Left lung (tissue), 14 donors: ENCODE measurements at places on chromosomes 6 and 20. TPM values are rescaled to one million over a fixed set of nuclear protein-coding genes. Genes with fewer than 3 reads are reported as not detected.

- DNase-seq, result no peak
Observed at GRCh38 chr6:53578371-53578770, 33.5 kb upstream of the GCLC start.

DNA sequence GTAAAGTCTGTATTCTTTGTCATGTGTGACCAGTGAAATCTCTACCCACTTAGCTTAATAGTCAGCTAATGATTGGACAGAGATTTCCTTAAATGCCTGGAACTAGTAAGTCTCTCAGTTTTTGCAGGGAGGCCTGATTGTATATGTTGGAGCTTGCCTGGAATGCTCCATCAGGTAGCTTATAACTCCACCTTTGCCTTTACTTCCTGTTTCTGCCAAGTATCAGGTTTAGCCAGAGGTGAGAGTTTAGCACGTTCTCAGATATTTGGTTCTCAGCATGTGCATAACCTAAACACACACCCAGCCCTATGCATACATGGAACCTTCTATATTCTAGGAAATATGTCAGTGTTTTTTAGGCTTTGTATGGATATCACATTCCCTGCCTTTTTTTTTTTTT lies 435.3 kb downstream of the CDKAL1 start:
- no peak for DNase-seq

- DNase-seq, result no peak
Observed at GRCh38 chr20:10832141-10832540, 158.3 kb upstream of the JAG1 start.

DNA sequence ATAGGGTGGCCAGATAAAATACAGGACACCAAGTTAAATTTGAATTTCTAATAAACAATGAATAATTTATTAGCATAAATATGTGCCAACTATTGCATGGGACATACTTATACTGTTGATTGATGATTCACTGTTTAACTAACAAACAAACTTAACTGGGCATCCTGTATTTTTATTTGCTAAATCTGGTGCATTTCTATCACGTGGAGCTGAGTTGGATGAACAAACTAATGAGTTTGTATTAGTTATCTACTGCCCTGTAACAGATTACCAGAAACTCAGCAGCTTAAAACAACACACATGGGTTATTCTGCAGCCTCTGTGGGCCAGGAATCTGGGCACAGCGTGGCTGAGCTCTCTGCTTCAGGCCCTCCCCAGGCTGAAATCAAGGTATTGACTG lies 28.2 kb upstream of the PMEPA1 start:
- no peak for DNase-seq

GRCh38 chr6:127291495-127291894 lies 24.8 kb downstream of the RNF146 start:
- DNase-seq, result no peak

DNA sequence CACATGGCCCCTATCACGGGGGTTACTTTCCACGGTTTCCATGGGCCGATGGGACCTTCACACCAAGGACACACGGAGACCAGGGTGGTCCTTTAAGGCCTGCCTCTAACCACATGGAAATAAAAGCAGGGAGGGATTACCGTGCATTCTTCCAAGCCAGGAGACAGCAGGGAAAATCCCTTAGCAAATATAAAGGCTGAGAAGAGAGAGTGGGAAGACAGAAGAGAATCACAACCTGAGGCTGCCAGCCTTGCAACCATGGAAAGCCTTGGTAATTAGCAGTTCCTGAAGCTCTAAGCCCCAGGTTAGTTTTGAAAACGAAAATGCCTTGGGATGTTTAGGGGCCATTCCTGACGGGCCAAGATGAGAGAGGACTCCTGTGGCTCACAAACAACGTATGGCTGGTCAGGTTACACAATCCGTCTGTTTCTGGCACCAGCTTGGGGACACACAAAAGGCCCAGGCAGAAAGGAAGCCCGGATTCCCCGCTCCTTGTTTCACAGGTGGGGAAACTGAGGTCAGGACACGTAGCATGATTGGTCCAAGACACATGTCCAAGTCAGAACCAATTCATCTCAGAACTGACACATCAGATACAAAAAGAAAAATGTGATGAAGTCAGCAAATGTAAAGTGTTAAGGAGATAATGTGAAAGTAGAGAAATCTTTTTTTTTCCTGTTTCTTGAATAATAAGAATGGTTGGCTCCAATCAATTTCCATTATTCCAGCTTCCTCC lies 2.8 kb downstream of the PREX1 start:
- no peak for DNase-seq

GRCh38 chr6:126372626-126373025 lies 32.7 kb downstream of the CENPW start:
- DNase-seq, result no peak

DNA sequence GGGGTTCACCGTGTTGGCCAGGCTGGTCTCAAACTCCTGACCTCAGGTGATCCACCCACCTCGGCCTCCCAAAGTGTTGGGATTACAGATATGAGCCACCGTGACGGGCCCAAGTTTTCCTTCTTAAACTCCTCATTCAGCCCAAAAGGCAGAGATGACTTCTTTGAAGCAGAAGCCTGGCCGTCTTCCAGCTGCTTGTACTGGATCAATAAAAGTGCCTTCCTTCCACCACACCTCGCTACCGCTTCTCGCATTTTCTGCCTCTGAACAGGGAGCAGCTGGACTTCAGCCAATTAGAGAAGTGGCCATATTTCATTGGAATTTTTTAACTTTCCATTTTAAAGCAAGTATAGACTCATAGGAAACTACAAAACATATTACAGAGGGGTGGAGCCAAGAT lies 241.1 kb downstream of the PREX1 start:
- DNase-seq, result no peak

GRCh38 chr6:19891451-19891850 lies 54.3 kb downstream of the ID4 start:
- DNase-seq, result no peak

GRCh38 chr6:84019842-84020211 lies 13.7 kb upstream of the MRAP2 start:
- no peak for DNase-seq

DNA sequence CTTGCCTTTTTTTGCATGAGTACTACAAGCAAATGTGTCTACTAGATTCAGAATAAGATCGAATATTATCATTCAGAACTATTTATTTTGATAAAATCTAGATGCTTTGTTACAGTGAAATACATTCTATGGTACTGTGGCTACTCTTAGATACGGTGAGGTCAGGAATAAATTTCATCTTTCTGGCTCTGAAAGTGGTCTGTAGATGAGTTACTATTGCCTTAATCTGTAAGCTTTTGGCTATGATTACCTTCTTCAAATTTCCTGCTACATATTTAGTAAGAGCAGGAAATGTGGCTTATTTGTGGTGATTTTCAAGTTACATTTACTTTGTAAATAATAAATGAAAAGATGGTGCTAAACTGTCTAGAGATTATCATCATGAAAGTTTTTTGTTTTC lies 50.0 kb downstream of the SCAF8 start:
- DNase-seq, result no peak

GRCh38 chr6:89290401-89291155 lies 24.5 kb downstream of the GABRR2 start:
- no peak for DNase-seq

DNA sequence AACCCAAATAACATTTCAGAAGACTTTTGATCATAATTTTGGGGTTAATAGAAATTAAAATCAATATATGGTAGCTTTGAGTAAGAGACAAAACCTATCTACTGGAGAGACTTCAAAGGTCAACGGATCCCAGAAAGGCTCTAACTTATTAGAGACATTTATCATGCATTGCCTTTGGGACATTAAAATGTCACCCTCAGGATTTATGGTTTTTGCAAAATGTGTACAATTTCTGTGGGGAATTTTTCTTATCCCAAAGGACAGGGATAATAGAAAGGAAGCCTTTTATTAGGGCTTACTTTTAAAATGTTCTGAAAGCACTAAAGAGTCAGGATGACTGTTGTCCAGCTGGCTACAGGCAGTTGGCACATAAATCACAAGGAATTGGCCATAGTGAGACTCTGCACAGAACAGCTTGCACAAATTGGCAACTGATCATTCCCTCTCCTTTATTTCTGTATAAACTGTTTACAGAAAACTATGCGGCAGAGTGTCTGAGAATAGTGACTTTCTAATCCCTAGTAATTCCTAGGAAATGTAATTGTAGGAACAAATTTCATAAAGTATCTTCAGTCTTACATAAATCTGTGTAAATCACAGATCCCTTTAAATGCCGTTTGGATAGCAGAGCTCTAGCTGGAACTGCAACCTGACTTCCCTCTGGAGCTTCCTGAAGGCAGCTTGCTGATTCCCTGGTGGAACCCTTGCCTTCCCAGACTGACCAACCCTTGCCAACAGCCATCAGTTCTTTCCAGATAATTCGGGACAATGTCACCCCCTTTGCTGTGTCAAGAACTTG lies 201.1 kb upstream of the PREP start:
- DNase-seq, result no peak

DNA sequence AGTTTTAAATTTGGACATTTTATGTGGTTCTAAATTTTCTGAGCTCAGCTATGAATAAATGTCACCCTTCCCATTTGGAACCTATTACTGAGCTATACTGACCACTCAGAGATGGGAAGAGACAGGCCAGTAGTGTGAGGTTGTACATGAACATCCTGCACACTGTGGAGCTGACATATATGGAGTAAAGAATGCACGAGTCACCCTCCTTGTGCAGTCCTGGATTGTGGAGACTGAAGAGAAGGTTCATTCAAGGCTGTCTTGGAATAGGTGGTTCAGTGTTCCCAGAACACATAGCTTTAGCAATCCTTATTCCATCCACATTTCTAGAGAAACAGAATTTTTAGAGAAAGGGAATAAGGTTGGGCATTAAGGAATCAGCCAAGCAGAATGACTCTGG lies 50.3 kb upstream of the OGFRL1 start:
- no peak for DNase-seq

GRCh38 chr6:35259948-35260590 lies 534 bp downstream of the ZNF76 start:
- DNase-seq, result peak; percentile 83

DNA sequence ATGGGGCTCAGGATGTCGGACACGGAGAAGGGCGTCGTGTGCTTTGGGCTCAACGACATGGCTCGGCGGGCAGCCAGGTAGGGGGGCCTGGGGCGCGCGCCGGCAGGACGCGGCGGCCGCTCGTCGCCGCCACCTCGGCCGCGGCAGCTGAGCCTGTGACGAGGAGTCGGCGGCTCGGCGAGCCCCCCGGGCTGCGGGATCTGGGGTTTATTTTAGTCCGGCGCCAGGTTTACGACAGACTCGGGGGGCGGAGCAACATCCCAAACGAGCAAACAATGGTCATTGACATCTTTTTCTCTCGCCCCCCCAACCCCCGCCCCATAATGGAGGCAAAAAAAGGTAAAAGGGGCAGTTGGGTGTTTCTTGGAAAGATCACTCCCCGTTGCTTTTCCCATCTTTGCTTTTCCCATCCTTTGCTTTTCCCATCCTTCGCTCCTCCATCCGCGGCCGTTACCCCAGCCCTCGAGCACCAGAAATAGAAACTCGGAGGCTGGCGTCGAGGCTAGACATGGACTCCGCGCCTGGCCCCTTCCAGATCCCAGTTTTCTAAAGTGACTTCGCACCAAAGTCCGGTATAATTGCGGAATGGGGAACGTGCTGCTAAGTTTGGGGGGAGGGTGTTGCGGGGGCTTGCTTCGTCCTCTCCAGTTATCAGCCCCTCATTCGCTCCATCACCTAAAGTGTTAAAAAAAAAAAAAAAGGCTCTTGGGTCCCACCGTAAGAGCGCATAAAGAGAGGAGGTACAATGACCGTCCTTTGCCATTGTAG lies at the start of gene NKX2-4:
Gene NKX2-4 (minus strand): TSS at position 186 of the 768 bp plus-strand sequence. CDS start 127 bp downstream, at position 59.
- DNase-seq, result no peak

DNA sequence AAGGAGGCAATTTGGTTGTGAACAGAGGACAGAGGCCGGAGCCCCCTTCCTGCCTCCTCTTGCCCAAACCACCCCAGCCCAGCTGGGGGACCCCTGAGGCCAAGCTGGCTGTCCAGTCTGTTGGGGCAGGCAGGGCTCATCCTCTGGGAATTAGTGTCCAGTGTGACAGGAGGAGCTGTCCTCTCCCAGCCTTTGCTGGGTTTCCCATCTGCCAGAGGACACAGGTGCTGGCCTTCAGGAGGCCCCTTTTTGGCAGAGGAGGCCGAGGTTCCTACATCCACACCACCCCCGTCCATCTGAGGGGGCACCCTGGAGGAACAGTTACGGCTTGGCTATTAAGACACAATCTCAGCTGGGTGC lies 44.7 kb upstream of the MDGA1 start:
- DNase-seq, result no peak

DNA sequence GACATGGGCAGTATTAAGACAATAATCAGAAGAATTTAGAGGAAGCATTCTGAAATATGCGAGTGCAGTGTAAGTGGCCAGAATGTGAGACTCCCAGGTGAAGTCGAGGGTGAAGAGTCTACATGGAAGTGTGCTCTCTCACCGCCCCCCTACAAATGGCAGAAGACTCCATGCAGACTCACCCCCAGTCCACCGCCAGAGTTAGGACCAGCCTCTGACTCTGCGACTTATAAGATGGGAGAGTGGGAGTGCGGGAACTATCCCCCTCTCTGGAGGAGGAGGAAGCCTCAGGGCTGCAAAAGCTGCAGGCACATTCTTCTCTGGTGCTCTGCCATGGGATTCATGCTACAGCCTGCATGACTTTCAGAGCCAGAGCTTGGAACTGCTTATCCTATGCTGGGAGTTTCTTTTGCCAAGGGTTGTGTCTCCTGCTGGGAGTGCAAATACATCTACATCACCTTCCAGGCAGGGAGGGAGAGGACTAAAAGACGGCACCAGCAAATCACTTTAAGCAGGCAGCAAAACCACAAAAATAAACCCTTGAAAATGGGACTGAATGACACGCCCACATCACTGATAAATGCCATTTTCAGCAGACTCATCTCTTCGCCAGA lies 206.7 kb upstream of the SULF2 start:
- no peak for DNase-seq

Gene SLC17A3
- total RNA-seq, result not detected

Gene TRIM15
- not detected for total RNA-seq

Gene FAM217A
- not detected for total RNA-seq

Gene PRRT1
- 1.6 TPM for total RNA-seq

Gene MAS1
- not detected for total RNA-seq

Gene GABRR2
- 4.8 TPM for total RNA-seq

Gene SIRPB1
- 57.9 TPM for total RNA-seq

Gene NKX2-2
- total RNA-seq, result not detected

Gene CPXM1
- total RNA-seq, result 8.1 TPM
